ENCODE measurements at places on chromosomes 1 and 21. TPM values are rescaled to one million over a fixed set of nuclear protein-coding genes. Genes with fewer than 3 reads are reported as not detected.

Gene KPRP
- total RNA-seq, result not detected

Gene UMODL1
- not detected for total RNA-seq

Gene MCOLN3
- 3.8 TPM for total RNA-seq

Gene FAM72A
- 19.7 TPM for total RNA-seq
